ENCODE measurements at places on chromosomes 1 and 21.

DNA sequence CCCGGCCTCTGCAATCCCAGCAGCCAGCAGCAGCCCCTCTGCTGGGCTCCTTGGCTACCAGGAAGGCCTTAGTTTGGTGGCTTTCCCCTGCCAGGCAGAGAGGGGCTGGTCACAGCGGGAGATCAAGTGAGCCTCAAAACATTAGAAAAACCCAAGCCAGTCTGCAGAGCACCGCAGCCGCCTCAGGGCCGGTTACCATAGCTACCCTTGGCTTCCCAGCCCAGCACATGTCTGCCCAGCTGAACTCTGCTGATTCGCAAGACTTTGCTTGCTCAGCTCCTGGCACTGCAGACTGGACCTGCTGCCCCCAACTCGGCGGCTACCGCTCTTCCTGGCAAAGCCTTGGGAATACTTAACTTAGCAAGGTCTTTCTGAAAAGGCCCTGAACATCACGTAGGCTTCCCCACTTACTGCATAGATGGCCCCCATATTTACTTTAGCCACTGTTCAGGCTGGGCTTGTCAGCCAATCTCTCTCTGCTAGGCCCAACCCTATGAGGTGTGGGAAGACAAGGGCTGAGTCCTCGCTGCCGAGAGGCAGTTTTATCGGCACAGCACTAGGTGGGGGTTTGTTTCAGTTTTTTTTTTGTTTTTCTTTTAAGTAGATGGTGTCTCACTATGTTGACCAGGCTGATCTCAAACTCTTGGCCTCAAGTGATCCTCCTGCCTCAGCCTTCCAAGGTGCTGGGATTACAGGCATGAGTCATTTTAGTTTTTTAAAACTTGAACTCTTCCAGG is 28.6 kb upstream of the PLEKHG5 start:
- peak; percentile 93 for DNase-seq

GRCh38 chr1:234870020-234870981 is 258.3 kb downstream of the TOMM20 start:
- DNase-seq, result no peak

DNA sequence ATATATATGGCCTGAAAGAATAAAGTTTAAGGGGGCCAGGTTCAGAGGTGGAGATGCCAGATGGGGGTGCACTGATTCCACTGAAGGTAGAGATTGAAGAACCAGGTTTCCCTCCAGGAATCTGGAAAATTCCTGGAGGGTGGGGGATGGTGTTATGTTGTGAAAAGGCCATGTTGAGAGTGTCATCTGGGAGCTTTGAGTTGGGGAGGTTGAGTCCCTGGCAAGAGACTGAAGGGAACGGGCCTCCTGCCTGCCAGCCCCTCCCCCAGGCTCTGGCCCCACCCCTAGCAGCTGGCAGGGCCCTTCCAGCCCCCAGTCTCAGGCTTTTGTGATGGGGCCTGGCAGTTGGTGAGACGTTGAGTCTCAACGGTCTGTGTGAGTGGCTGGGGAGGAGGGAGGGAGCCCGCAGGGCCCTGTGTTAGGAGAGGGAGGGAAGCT is 4.1 kb downstream of the PTPRU start:
- DNase-seq, result peak; percentile 52

GRCh38 chr1:65668368-65668767 is 124.3 kb upstream of the PDE4B start:
- peak; percentile 26 for DNase-seq

DNA sequence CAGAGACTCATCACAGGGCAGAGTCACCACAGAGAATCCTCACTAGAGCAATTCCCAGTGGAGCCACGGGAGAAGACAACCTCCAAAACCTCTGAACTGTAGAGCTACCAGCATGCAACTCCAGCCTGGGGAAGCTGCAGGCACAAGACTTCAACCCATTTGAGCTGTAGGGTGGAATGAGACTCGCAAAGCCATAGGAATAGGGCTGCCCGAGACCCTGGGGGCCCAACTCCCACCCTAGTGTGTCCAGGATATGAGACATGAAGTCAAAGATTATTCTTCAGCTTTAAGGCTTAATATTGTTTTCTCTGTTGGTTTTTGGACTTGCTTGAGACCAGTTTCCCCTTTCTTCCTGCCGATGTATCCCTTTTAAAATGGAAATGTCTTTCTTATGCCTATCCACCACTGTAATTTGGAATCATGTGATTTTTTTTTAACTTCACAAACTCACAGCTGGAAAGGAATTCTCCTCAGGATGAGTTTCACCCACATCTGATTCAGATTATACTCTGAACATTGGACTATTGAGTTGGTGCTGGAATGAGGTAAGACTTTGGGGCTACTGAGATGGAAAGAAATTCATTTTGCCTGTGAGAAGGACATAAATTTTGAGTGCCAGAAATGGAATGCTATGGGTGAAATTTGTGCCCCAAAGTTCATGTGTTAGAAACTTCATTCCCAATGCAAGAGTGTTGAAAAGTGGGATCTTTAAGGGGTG is 59.6 kb upstream of the ST6GALNAC5 start:
- no peak for DNase-seq

GRCh38 chr1:9361630-9362260 is 69.1 kb downstream of the SPSB1 start:
- no peak for DNase-seq

GRCh38 chr1:57752843-57753242 is 329.0 kb upstream of the DAB1 start:
- peak; percentile 2 for DNase-seq

- no peak for DNase-seq
These were observed 511.3 kb downstream of the NPHP4 start for GRCh38 chr1:5480906-5481305.

DNA sequence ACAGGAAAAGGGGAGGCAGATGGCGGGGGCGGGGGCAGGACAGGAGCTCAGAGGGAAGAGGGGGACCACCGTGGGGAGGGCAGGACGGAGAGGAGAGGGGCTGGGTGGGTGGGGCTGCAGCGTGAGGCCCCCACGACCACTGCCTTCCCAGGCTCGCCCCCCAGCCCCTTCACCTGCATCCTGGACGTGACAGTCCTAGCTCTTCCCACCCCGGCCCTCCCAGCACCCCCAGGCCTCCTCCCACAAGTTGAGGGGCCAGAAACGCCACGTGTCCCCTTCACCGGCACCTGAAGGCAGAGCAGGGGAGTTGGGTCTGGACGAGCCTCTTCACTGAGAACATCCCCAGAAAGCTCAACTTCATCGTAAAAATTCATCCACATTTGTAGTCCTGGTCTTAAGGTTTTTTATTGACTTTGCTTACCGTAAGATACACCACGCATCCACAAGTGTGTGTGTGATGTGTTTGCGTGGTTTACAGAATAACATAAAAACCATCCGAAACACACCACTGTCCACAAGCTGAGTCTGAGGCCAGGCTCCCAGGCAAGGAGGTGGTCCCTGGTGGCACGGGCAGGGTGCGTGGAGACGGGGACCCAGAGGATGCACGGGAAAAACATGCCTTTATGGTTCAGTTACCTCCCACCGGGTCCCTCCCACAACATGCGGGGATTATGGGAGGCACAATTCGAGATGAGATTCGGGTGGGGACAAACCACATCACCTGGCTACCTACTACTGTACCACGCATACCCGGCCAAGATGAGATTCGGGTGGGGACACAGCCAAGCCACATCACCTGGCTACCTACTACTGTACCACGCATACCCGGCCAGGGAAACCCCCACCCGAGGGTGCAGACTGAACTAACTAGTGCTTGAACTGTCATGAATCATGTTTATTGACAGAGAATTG is 13.9 kb upstream of the COL18A1 start:
- DNase-seq, result no peak

DNA sequence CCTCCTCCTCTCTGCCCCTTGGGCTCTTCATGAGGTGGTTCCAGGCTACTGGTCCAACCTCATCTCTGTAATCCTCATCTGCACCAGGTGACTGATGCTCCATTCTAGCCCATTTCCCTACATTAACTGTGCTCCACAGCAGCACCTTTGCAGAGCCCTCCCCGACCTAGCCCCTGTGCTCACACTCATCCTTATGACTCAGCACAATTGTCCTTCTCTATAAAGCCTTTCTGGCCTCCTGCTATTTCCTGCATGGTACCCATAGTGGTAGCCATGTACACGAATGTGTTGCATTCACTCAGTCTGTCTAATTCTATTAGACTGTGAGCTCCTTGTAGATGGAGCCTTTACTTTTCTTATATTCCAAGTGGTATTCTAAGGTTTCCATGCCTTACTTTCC is 339.0 kb downstream of the DISC1 start:
- DNase-seq, result no peak

- no peak for DNase-seq
These were observed 81.4 kb upstream of the CASZ1 start for GRCh38 chr1:10877894-10878293.

- no peak for DNase-seq
These were observed at the start of gene UAP1 for GRCh38 chr1:162561616-162562469. UAP1 (plus strand) TSS chr1:162561722; CDS start chr1:162566069, 4,347 bp downstream.

DNA sequence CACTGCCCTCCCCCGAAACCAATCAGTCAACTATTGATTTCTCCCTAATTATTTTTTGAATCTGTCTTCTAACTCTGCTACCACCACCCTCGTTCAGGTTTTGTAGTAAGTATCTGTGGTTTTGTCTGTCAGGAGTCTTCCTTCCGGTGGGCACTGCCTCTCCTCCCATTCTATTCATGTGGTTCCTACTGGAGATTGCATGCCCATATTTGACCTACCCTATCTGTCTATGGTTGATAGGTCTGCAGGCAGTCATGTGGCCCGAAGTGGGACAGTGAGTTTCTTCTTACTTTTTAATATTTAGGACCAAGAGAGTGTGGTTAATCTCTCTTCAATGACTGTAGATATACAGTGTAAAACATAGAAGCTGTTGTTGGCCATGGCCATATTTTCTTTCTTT is 17.8 kb upstream of the MAST2 start:
- DNase-seq, result no peak

GRCh38 chr1:56915960-56916359 is 49.9 kb downstream of the C8B start:
- no peak for DNase-seq

All from astrocyte of the hippocampus (primary cell).